Kidney epithelial cell (primary cell): ENCODE measurements at places on chromosomes 6 and 20.

- no peak for DNase-seq
Measured at GRCh38 chr20:50580016-50580747, 70.0 kb downstream of the PTPN1 start.

DNA sequence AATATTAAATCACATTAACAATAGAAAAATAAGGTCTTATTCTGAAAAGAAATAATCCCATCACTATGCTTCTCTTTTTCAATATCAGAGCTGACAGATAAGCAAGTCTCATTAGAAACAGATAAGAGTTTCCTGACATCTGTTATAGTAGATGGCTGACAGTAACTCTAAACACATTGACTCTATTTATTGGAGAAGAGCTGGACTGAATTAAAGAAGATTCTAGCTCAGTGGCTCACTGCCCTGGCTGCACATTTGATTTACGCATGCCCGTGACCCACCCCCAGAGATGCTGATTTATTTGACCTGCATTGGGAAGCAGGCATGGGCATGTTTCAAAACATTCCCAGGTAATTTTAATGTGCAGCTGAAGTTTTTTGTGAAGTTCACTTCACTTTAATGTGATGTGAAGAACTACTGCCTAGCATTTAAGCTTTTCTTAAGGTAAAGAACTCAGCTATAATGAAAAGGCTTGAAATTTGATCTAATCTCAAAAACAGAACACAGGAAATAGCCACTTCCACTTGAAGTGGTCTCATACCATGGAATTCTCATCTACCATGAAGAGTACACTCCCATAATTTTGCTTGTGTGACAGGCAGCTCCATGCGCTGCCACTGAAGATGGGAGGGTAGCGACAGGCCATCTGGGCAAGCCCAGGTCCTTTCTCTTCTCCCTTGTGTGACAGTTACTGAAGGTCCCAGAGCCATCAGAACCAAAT is 162.3 kb downstream of the TPBG start:
- no peak for DNase-seq

- DNase-seq, result no peak
Measured at GRCh38 chr20:46688151-46689081, 828 bp downstream of the TP53RK start.

DNA sequence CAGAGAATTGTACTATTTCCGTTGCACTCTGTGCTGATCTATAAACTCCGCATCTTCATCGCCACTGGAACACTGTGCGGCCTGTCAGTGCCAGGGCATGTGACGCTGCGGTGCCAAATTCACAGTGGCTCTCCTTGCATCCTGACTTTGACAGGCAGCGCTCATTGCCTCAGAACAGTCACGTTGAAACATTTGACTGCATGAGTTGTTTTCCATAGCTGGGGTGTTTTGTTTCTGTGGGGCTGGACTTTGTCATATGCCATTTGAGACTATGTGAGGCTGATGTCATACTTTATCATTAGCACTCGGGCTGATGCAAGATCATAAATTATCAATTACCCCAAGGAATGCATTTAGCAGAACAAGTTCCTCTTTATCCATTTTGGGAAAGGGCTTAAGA is 32.7 kb downstream of the CFAP61 start:
- DNase-seq, result no peak
